ENCODE measurements at places on chromosomes 6 and 20.

DNA sequence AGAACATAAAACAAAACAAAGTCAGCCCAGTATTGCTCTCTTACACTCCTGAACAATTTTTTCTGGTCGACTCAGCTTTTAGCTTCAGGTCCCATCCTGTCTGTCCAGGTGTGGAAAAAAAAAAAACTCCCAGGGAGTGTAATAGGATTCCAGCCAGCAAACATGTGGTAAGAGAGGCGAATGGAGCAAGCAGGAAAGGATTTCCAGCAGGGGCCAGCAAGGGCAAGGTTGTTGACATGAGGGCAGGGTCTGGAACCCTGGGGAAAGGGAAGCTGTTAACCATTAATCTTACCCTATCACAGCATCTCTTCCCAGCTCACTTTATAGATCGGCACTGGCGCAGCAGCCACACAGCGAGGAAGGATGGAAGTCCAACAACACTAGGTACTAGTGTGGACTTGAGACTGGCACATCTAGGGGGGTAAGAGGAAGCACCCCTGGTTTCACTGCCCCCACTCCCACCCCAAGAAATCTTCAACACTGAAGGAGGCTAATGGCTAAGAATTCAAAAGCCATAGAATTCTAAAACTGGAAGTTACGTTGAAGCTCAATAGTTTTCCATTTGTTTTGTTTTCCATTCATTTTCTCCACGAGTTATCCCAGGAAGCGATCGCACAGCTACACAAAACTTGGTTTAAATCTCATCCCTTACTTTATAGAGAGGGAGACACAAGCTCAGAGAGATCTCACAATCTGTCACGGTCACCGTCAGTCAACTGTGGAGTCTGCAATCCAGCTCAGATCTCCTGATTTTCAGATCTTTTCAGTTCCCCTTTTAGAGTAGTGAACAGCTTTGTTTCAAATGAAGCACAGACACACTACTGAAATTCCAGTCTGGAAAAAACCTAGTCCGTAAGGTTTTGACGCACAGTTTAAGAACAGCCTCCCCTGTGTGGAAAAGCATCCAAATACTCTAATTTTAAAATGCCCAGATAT, 53.3 kb downstream of the SLC22A23 start:
- no peak for DNase-seq

DNA sequence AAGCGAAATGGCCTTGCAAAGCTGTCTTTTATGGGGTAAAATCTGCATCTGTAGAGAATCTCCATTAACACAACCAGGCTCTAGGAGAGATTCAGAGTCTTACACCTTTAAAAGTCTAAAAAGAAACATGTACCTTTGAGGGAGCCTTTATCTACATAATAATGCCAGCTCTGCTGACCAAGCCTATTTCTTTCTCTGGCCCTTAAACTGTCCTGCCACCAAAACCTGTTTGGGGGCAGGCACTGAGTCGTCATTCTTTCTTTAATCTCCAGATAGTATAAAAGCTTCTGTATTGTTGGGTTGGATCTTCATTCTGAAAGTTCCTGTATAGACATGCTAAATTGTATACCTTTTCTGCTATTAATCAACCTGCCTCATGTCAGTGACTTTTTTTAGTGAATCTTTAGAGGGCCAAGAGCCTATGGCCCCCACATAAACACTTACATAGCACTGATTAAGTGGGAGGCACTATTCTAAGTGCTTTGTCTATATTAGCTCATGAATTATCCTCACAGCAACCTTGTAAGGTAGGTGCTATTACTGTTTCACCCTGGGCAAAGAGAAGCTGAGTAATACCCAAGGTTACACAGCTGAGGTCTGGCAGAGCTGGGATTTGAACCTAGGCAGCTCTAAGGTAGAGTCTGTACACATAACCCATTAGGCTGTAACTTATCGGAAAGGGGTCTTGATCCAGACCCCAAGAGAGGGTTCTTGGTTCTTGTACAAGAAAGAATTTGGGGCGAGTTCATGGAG, 232.3 kb upstream of the DTNBP1 start:
- no peak for DNase-seq

GRCh38 chr6:150320442-150320841, 48.4 kb upstream of the IYD start:
- DNase-seq = no peak

GRCh38 chr6:13526727-13527670, 39.6 kb upstream of the GFOD1 start:
- DNase-seq = no peak

DNA sequence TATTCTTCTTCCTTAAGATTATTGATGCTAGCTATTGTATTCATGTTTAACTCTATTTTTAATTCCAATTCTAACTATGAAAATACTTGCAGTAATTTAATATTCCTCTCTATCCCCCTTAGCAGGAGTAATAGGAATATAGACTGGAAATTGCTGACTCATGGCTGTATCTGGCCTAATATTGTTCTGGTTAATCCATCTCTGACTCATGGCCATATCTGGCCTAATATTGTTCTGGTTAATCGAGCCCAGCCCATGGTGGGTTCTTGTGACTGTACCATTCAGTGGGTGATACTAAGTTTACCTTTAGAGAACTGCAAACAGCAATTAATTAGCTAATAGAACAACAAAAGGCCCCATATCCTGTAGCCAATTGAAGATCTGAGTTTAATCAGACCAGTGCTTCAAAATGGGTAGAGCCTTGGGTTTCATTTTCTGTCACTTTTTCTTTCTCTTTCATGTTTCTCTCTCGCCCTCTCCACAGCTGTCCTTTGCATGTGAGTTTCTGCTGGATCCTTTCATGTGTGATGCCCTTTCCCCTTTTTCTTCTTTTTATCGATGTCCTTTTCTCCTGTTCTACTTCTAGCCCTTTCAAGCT, 50.6 kb downstream of the SLC22A3 start:
- peak; percentile 5 for DNase-seq

DNA sequence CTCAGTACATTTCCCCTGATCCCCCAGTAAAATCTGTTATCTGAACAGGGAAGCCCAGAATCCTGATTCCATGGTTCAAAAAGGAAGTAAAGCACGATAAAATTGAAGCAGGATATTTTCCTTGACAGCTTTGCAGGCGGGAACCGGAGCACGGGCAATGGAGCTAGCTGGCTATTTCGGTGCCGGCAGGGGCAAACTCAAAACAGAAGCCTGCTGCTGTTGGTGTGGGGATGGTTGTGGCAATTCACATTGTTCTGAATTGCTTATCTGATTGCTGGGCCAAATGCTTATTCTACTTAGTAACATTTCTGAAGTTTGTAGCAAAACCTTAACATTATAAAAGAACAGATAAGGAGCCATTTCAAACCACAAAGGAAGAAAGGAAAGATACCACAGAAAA, 172.4 kb downstream of the MMS22L start:
- no peak for DNase-seq

DNA sequence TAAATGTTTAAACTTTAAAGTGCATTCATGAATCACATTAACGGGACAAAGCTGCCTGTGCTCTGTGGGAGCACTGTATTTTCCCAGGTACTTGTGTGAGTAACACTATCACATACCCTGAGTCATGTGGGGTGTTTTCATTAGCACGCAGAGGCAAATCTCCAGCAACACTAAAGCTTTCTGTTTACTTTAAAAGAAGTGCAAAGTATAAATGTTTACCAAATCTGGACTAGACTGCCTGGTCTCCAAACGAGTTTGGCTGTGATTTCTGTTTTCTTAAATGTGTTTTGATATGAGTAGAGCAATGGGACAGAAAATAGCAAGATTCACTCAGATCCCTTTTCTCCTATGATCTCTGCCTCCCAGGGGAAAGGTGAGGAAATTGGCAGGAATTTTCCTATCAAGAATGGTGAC, 28.8 kb upstream of the RIPPLY2 start:
- peak; percentile 16 for DNase-seq

GRCh38 chr6:140393665-140394540, 1019.5 kb upstream of the CITED2 start:
- DNase-seq = no peak

GRCh38 chr20:47143657-47144056, 212.8 kb downstream of the ZMYND8 start:
- no peak for DNase-seq

DNA sequence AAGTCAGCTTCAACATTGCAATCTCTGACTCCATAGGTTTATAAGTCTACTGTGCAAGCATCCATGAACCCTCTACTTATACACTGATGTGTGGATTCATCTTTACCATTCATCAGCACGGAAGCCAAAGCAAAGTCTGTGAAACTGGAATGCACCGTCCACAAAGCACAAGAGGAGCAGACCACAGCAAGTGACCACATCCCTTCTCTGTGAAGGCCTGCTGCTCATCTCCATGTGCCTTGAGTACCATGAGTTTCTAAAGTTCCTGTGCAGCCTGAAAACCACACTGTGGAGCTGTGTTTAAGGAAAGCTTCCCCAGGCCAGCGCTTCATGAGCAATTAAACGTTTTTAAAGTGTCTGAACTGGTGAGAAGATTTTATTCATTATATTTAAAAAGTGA, 20.0 kb downstream of the GABRR1 start:
- DNase-seq = no peak

DNA sequence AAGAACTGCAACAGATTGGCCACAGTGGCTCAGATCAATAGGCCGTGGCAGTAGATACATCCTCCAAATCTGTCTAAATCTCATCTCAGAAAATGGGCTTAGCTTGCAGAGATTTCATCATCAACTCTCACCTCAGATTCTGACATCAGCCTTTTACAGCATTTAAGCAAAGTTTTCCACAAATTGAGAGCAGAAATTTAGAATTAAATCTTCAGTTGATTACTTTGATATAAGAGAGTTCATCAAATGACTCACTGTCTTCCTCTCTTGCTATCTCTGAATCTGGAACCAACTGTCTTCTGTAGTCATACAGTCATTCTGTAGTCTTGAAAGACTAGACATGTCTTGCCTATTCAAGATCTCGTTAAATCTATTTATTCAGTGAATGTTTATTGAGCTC, 45.2 kb upstream of the CTAGE9 start:
- DNase-seq = no peak

DNA sequence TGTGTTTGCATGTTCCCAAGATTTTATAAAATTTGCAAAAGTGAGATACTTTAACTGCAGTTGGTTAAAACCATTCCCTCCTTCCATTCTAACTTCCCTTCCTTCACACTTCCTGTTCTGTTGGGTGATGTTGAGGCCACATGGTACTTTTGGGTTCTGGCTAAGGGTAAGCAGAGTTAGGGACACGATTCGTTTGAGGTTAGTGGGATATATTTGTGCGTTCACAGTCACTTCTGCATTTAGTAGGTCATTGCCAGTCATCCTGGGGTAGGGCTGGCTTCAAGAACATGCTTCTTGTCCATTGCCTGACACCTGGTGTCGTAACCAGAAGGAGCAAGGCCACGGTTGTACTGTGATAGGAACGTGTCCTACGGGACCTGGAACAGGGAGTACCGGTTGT, 340.1 kb downstream of the ZFAND3 start:
- no peak for DNase-seq

GRCh38 chr6:54847799-54848597, 1.4 kb downstream of the FAM83B start:
- peak; percentile 32 for DNase-seq

DNA sequence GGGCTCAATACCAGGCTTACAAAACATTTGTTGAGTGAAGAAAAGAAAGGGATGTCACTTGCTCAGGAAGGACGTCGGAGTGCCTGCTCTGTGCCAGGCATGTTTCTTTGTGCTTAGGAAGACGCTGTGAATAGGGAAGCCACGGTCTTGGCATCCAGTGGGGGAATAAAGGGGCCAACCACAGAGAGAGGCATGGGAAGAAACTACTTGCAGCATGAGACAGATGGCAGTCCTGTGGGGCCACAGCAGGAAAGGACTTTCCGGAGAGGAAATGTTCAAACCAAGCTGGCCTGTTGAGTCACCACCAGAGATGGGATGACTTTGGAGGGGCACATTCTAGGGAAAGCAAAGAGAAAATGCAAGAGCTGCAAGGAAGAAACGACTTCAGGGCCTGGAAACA, 173.2 kb downstream of the CDH26 start:
- DNase-seq = peak; percentile 18

DNA sequence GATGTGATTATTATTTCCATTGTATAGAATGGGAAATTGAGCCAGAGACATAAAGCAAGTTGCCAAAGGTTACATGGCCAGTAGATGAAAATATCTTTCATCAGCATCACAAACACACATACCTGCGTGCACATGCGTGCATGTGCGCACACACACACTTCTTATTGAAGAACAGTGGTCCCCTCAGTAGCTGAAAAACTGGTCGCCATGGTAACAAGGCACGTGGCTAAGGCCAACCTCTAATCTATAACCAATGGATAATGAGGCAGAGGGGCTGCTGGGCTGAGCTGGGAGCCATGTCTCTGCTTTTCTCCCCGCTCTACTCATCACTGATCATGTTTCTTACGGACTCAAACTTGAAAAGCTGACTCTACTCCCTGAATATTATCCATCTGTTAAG, 60.3 kb downstream of the NRSN1 start:
- DNase-seq = no peak

DNA sequence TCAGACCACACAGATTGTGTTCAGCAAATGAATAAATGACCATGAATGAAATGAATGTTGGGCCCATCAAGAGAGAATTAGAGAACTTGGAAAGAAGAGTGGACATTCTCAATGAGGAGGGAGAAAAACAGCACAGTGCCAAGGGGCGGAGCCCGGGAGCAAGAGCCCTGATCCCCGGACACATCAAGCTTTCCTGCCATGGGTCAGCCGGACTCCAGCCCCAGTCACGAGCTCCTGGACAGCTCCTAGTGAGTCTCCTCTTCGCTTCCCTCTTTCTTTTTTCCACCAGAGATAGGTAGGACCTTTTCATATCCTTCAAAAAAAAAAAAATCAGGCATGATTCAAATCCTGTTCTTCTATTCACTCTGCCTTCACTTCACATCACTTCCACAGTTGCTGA, 274.2 kb downstream of the NRN1 start:
- no peak for DNase-seq

- DNase-seq = peak; percentile 5
Observed at GRCh38 chr20:24405810-24406209, 63.6 kb upstream of the SYNDIG1 start.

- DNase-seq = no peak
Observed at GRCh38 chr6:106895703-106896040, 78.9 kb downstream of the CD24 start.

- DNase-seq = no peak
Observed at GRCh38 chr6:167831281-167831828, 4.6 kb downstream of the AFDN start.

GRCh38 chr20:19777315-19777714, 19.3 kb downstream of the RIN2 start:
- peak; percentile 7 for DNase-seq

DNA sequence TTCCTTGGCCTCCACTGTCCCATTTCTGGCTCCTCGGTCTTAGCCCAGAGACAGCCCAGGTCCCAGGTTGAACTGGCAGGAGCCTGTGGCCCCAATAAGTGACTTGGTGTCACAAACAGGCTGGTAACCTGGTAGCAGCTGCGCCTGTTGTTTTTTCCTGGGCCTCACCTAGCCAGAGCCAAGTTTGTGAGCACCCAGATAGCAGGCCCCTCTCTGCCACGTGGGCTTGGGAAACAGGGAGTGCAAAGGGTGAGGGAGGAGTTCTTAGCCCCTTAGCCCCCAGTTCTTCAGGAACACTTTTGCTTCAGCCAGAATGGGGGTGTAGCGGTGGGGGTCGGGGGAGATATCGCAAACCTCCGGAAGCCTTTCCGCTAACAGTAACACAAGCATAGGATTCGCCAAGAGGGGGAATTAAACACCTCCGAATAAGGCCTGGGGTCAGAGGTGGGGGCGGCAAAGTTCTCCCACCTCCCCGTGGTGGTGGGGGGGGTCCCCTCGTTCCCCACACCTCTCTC, 760 bp downstream of the C6orf132 start:
- DNase-seq = no peak

GRCh38 chr6:149995971-149996370, 29.4 kb downstream of the RAET1L start:
- no peak for DNase-seq

- peak; percentile 29 for DNase-seq
Observed at GRCh38 chr6:63272397-63272796, 47.4 kb downstream of the LGSN start.

Data from fibroblast of skin of back (primary cell).